ENCODE measurements at places on chromosomes 2 and 18.
A peak's percentile ranks its signal among the peaks of the same experiment; 100 is the strongest.

DNA sequence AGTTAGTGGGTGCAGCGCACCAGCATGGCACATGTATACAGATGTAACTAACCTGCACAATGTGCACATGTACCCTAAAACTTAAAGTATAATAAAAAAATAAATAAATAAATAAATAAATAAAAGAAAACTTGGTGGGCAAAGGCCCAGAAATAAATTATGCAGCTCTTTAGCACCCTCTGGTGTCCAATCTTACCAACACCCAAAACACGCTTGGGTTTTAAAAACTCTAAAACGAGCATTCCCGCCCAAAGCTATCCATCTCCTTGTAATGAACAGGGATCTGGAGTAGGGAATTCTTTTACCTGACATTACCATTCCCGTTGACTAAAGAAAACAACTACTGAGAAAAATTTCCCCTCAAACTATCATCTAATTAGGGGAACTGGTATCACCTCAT, 2005.9 kb upstream of the CELF4 start:
- no peak for DNase-seq

- no peak for DNase-seq
Measured at GRCh38 chr2:17827316-17827715, 11.1 kb downstream of the MSGN1 start.

- DNase-seq = peak; percentile 55
Measured at GRCh38 chr2:158644139-158644538, 151.0 kb upstream of the DAPL1 start.

- peak; percentile 48 for DNase-seq
Measured at GRCh38 chr2:6823111-6823510, 42.6 kb downstream of the CMPK2 start.

DNA sequence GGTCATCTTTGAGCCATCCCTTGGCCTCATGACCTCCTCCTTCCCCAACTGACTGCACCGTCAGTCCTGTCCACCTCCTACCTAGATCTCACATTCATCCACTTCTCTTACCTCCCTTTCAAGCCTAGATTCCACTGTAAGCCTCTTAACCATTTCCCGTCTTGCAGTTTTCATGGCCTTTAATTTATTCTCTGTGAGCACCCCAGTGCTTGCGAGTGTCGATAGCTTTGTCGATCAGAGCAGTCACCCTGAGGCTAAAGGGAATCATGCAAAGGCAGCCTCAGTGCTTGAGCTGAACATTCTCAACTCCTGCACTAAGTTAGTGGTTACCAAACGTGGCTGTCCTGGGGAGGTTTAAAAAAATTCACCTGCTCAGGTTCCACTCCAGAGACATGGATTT, 14.7 kb downstream of the ARHGAP25 start:
- DNase-seq = no peak

DNA sequence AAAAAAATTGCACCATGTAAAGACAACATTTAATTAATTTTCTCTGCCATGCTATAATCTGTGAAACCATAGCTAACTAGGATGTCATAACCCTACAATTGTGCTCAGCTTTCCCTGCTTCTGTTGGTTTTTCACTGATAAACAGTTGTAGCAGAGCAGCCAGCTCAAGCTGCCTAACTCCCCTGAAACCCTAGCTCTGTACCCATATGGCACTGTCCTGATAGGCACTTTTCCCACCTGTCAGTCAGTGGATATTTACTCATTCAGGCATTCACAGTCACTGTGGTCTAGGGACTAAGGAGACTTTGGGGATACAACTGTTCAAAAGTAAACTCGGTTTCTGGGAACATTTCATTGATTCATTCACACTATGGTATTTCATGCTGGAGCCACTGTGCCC, 407.0 kb downstream of the DSEL start:
- DNase-seq = no peak

DNA sequence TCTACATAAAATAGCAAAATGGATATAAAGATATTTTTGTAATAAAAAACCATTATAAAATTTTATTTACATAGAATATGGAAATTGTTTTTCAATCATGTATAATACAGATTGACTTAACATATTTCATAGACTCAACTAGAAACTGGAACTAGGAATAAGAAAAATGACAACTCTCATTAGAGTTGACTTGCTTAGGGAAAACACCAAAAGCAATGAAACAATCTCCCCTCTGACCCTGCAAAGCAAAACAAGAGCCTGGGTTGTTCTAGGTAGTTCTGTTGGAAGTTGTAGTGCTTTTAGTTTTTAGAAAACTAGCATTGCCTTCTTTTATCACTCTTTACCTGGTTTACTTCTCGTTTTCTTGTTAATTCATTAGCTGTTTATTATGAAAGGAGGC, 32.2 kb upstream of the MTIF2 start:
- DNase-seq = no peak

DNA sequence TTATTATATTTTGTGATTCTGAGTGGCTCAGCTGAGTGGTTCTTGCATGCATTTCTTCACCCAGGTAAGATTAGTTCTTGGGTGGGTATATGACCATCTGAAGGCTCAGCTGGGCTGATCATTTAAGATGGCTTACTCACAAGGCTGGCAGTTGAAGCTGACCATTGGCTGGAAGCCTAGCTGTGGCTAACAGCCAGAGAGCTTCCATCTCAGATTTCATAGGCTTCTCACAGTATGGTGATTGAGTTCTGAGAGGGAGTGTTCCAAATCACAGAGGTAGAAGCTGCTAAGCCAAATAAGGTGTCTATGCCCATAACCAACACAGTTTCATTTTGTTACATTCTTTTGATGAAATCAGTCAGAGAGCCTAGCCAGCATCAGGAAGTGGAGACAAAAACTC, 117.4 kb upstream of the RPRM start:
- no peak for DNase-seq

DNA sequence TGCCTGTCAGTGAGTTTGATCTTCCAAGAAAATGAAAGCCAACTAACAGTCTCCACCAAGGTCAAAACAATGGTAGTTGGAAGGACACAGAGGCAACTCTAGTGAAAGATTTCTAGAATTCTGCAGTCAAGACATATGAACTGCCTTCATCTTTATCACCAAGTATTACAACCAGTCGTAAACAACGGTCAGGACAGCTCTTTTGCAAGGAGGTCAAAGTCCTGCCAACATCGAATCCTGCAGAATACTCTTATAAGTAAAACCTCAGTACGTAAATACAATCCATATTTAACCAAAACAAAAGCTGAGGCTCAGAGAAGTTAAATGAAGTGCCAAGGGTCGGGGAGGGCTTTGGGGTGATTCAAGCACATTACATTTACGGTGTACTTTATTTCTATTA, 3.1 kb downstream of the FEZ2 start:
- DNase-seq = no peak

- no peak for DNase-seq
Measured at GRCh38 chr2:101638181-101638711, 59.3 kb upstream of the MAP4K4 start.

GRCh38 chr2:164061129-164061746, 325.4 kb upstream of the FIGN start:
- DNase-seq = peak; percentile 14

- DNase-seq = no peak
Measured at GRCh38 chr2:232276084-232276732, 102.3 kb upstream of the ALPP start.

GRCh38 chr2:143473216-143473615, 344.0 kb downstream of the ARHGAP15 start:
- peak; percentile 7 for DNase-seq

DNA sequence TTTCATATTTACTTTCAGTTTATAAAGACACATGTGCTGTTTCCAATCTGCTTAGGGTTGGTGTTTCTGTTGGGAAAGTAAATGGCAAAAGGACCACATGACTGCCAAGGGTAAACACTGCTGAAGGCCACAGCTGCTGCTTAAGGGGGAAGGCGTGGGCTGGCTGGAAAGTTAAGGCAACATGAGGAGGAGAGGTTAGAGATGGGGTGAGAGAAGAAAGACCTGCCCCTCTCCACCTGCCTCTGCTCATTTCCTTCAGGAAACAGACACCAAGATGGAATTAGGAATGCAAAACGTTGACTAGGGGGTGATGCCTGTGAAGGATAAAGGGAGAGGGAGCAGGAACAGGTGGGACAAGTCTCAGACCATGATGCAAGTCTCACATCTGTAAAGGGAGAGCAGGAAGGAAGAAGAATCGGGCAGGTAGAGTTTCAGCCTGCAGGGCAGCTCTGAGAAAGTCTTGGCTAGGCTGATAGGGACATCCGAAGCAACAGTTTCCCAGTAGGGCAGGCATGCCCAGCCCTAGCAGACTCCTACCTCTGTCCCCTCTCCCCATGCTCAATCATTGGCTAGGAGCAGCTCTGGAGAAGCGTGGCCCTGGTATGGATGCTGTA, 86.0 kb downstream of the CDC42EP3 start:
- no peak for DNase-seq

- no peak for DNase-seq
Measured at GRCh38 chr2:48527226-48527885, 2.6 kb upstream of the STON1 start.

DNA sequence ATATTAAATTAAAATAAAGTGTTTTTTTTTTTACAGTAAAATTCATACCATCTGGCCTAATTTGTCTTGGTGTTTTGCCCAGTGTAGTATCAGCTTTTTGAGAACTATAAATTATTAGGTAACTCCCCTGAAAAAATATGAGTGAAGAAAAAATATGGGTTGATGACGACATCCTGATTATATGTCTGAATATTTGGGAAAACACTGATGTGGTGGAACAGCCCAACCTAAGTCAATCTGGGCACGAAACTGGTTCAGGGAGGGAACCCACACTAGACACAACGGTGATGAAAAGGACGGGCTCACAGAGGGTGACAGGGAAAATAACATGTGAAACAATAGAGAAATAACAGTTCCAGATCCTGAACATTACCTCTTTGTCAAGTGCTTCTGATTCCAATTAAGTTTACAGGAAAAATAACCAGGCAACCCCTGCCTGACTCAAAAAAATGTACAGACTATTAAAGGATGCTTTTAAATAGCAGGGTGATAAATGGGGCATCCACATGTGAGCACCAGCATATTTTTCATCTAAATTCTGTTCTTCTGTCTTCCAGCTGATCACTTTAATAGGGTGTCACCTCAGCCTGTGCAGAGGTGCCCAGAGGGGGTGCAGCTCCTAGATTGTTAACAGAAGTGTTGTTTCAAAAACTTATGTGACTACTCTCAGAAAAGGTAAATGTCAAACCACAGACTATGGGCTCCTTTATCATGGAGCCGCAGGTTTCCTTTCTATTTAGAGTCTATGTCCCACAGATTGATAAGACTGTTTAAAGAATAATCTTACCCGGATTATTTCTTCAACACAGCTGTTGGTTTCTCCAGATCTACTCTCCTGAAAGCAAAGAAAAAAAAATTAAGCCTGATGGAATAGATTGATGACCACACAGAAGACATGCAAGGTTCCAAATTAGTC, 305.4 kb downstream of the AFF3 start:
- DNase-seq = no peak

- DNase-seq = no peak
Measured at GRCh38 chr2:69180227-69180626, 167.2 kb downstream of the ANTXR1 start.

GRCh38 chr2:156649596-156649995, 213.4 kb downstream of the GPD2 start:
- no peak for DNase-seq

- DNase-seq = no peak
Measured at GRCh38 chr2:9769171-9770005, 73.9 kb upstream of the TAF1B start.

- DNase-seq = no peak
Measured at GRCh38 chr2:9710311-9710710, 79.5 kb upstream of the YWHAQ start.

DNA sequence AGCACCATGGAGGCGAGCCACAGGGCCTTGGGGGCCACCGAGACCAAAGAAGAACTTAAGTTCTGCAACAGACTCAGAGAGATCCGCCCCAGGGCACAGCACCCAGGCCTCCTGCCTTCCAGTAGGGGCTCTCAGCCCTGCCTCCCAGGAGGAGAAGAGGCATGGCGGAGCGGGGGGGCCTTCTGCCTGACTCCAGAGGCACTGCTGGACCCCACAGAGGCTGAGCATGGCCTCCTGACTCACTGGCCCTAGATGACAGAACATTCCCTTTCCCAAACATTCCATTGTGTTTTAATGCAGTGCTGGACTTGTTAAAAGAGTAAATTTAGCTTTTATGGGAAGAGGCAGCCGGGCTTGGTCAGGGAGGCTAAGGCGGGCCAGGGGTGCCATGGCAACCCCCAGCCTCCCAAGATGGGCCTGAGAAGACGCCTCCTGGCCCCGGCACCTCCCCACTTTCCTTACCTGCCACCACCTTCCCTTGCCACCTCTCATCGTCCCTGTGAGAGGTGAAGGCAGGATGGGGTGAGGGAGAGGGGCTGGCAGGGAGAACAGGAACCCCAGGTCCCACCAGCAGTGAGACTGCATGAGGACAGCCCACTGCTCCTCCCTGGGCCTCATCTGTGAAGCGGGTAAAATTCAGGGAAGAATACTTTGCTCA, 65.4 kb downstream of the SMAD7 start:
- no peak for DNase-seq

DNA sequence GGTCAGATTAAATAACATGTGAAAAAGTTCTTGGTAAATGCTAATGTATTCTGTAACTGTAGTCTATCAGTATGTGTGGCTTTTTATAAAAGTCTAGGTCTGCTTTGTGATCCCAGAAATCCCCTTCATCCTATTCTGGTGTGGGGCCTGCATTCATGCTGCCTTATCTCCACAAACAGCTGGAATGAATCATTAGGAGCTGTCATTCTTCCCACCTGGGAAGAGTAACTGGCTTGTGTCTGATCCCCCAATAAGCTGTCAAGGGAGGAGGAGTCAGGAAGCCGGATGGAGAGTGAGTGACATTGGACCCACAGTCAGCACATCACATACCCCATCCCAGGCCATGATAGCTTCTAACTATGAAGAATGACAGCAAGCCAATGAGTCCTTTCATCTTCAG, 81.1 kb upstream of the EPHA4 start:
- DNase-seq = no peak

DNA sequence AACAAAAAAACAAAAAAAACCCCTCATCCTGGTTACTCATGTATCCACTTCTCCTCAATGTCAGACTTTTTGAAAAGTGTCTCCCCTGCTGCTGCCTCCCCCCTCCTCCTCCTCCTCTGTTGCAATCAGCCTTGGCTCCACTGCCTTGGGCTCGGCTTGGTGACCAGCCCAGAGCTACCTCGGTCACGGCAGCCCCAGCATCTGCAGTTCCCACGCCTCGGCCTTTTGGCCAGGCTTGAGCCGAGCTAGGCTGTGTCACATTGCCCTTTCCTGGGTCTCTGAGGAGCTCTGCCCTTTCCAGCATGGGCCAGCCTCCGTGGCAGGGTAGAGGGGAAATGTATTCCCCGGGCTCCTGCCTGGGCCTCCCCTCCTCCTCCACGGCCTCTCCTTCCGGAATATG, 22.7 kb upstream of the INHBB start:
- no peak for DNase-seq

DNA sequence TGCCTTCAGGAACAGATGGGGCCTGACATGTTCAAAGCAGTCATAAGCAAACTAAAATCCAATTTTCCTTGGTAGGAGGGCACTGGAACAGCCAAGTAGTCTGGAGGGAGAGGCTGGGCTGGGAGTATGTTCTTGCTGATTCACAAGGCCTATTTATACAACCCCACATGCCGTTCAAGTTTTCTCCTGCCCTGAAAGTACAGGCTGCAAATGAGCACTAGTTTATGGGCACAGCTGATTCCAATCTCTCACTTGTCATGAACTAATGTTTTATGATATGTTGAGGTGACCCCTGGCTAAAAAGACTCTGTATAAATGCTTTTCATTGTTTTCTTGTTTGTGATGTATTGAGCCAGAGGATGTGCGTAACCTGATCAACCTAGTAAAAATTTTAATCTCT, 183.4 kb upstream of the SRD5A2 start:
- DNase-seq = no peak

Measured in amniotic stem cell (primary cell).